Right ventricle myocardium superior (tissue), 1 donor: ENCODE measurements at places on chromosomes 13 and 19.

GRCh38 chr13:106573284-106573846 is 5.4 kb upstream of the ARGLU1 start:
- DNase-seq: no peak

- peak; percentile 83 for DNase-seq
These were observed 16.8 kb upstream of the SEMA6B start for GRCh38 chr19:4576016-4576933.

GRCh38 chr13:51612867-51613266 is 28.6 kb downstream of the WDFY2 start:
- DNase-seq: no peak

DNA sequence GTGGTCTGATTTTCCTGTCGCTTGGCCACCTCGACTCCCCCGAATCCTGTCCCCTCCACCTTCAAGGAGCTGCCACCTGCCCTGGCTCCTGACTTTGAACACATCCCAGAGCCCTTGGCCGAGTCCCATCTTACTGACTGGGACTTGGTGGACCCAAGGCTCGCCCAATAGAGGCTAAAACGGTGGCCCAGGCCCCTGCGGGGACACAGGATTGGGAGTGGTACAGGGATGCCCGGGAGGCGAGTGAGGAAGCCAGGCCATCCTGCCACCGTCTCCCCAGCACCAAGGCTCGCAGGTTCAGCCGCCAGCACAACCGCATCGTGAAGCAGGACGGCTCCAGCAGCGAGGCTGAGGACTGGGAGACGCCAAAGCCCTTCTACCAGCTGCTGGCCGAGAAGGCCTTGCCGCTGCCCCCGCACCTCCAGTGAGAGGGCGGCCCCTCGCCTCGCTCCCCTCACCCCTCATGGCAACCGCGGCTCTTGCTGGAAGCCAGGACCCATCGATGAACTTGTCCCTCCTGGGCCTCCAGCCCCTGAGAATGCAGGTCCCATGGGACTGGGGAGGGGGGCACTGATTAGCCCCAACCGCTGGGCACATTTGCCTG is 5.3 kb downstream of the SIX5 start:
- no peak for DNase-seq

DNA sequence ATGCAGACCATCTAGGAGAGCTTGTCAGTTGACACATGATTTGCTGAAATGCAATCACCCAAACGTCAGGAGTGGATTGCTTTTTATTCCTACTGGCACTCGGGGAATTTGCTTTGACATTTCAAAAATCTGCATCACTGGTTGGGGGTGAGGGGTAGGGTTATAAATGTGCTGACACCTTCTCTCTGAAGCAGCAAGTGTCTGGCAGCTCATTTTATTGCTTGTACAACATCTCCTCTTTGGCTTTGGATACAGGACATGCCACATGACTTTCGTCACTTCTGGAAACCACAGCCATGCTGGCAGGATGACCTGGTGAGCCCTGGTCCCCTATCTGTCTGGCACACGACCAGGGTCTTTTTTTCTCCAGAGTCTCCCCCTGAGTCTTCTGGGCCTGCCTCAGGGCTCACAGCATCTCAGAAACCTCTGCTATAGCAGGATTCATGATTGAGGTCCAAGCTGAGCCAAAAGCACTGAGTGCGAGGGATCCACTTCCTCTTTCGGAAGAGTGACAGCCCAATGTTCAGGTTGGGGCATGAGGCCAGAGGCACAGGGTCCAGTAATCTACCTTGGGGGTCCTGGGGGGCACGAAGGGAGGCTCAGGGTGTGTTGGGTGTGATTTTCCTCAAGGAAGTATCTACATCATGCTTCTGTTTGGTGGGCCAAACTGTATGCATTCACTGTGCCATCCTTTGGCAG is 60.1 kb downstream of the HSPH1 start:
- DNase-seq: no peak

DNA sequence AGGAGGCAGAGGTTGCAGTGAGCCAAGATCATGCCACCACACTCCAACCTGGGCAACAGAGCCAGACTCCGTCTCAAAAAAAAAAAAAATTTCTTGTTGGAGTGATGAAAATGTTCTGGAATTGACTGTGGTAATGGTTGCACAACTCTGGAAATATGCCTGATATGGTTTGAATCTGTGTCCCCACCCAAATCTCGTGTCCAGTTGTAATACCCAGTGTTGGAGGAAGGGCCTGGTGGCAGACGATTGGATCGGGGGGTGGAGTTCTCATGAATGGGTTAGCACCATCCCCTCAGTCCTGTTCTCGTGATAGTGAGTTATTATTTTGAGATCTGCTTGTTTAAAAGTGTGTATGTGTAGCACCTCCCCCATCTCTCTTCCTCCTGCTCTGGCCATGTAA is 41.1 kb upstream of the MAP3K10 start:
- DNase-seq: no peak

GRCh38 chr13:113427562-113428468 is 25.5 kb downstream of the ADPRHL1 start:
- DNase-seq: peak; percentile 34
